Osteoblast (primary cell): ENCODE measurements at places on chromosomes 16 and 17. TPM values are rescaled to one million over a fixed set of nuclear protein-coding genes. Genes with fewer than 3 reads are reported as not detected.
A peak's percentile ranks its signal among the peaks of the same experiment; 100 is the strongest.

- H3K4me1 ChIP-seq: peaks cover 19% of the 10 kb centered on the region
- H3K27me3 ChIP-seq: no peaks in the 10 kb centered on the region
Measured at GRCh38 chr16:11202260-11203091, 53.5 kb downstream of the SOCS1 start.

Gene SLC16A6
- 1.4 and 3.8 TPM in 2 replicates for total RNA-seq

DNA sequence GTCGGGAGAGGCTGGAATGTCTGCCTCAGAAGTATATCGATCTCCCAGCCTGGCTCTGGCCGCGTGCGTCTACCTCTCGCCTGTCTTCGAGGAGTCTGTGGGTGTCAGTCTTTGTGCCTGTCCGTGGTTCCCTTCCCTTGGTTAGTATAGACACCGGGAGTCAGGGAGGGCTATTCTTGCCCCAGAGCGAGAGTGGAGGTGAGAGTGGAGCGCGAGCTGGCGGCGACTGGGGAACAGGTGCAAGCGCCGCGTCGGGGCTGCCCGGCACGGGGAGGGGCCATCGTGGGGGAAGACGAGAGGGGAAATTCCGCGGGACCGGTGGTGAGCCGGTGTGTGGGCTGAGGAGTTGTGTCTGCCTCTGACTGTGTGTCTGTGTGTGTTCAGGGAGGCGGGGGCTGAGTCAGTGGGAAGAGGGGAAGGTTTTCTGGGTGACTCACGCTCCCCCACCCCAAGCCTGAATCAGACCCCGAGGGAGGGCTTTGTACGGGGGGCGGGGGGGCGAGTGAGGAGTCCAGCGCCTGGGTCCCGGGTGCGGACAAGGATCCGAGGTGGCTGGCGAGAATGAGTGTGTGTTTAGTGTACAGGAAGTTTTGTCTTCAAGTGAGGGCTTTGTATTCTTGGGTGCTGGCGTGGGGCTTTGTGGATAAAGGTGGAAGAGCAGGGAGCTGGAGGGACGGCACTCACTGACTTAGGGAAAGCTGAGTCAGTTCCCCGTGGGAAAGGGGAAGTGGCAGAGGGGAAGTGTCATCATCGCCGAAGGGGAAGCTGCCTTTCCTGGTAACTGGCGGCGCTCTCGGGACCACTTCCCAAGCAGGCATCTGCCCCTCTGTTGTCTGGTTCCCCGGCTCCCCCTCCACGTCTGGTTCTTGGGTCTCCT is 8.6 kb downstream of the KDM6B start:
- peaks cover 40% of the 10 kb centered on the region for H3K4me1 ChIP-seq
- H3K27me3 ChIP-seq: no peaks in the 10 kb centered on the region
- peak overlapping the region; percentile 81 for H3K4me3 ChIP-seq
- peak; percentile 98 for DNase-seq
- peaks cover 9% of the 10 kb centered on the region for H3K36me3 ChIP-seq

Gene SLC13A5
- not detected in 2 replicates for total RNA-seq

Gene IKZF3
- total RNA-seq: not detected in 2 replicates

GRCh38 chr16:9476744-9477143 is 385.3 kb downstream of the HAPSTR1 start:
- H3K4me1 ChIP-seq: no peaks in the 10 kb centered on the region
- no peak overlapping the region for H3K27ac ChIP-seq
- DNase-seq: no peak
- no peaks in the 10 kb centered on the region for H3K36me3 ChIP-seq

DNA sequence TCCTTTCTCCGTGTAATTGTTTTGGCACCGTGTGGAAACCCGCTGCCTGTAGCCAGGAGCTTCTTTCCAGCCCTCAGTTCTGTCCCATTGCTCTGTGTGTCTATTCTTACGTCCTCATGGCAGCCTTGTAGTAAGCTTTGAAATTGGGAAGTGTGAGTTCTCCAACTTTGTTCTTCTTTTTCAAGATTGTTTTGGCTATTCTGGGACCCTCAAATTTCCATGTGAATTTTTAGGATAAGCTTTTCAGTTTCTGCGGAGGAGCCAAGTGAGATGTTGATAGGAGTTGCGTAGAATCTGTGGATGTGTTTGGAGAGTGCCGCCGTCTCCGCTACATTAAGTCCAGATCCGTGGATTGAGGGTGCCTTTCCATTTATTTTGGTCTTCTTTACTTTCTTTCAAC is 15.2 kb downstream of the CHMP6 start:
- no peaks in the 10 kb centered on the region for H3K36me3 ChIP-seq
- no peak for DNase-seq
- H3K4me3 ChIP-seq: no peak overlapping the region
- no peak overlapping the region for H3K27ac ChIP-seq

Gene TBC1D3K
- not detected in 2 replicates for total RNA-seq
